LoVo (cell line): ENCODE measurements at places on chromosomes 2 and 18.

GRCh38 chr2:48607307-48608014, 10.2 kb upstream of the GTF2A1L start:
- peak; percentile 42 for DNase-seq

- DNase-seq: no peak
These were observed 761 bp downstream of the ST8SIA5 start for GRCh38 chr18:46756025-46756558.

DNA sequence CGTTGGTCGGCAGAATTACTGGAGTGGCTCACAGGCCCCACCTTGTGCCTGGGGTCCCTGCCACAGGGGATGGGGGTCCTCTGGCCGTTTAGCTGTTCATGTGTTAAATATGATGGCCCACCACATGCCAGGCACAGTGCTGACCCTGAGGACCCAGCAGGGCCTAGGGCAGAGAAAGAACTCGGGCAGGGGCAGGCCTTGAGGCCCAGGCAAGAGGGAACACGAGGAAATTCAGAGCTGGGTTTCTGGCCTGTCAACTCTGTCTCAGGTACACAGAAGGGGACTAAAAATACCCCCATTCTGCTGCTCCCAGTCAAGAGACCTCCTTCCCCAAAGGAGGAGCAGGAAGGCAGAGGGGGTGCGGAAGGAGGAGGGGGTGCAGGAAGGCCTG, 66.2 kb downstream of the DNMT3A start:
- DNase-seq: no peak

DNA sequence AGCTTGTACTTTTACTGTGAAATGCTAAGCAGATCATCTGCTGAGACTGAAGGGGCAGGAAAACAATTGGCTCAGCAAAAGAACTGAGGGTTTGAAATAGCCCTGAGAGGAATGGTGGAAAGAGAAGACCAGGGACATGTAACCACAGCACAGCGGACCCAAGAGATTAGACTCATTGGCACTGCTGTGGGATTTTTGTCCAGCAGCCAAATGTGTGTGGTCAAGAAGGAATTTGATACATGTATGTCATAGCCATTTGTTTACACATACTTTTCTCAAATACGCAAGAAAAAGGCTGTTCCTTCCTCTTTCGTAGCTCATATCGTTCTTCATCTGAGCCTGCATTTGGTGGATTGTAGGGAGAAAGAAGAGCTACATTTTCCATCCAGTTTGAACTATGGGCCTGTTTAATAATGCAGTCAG, 73.8 kb downstream of the TRABD2A start:
- peak; percentile 69 for DNase-seq

GRCh38 chr18:43887491-43887890, 610.2 kb upstream of the SYT4 start:
- no peak for DNase-seq
